ENCODE measurements at places on chromosomes 11 and 22.

GRCh38 chr22:31055635-31056159, 25.4 kb upstream of the SMTN start:
- no peak for DNase-seq

GRCh38 chr22:49929211-49929979, 11.0 kb downstream of the CRELD2 start:
- peak; percentile 66 for DNase-seq

DNA sequence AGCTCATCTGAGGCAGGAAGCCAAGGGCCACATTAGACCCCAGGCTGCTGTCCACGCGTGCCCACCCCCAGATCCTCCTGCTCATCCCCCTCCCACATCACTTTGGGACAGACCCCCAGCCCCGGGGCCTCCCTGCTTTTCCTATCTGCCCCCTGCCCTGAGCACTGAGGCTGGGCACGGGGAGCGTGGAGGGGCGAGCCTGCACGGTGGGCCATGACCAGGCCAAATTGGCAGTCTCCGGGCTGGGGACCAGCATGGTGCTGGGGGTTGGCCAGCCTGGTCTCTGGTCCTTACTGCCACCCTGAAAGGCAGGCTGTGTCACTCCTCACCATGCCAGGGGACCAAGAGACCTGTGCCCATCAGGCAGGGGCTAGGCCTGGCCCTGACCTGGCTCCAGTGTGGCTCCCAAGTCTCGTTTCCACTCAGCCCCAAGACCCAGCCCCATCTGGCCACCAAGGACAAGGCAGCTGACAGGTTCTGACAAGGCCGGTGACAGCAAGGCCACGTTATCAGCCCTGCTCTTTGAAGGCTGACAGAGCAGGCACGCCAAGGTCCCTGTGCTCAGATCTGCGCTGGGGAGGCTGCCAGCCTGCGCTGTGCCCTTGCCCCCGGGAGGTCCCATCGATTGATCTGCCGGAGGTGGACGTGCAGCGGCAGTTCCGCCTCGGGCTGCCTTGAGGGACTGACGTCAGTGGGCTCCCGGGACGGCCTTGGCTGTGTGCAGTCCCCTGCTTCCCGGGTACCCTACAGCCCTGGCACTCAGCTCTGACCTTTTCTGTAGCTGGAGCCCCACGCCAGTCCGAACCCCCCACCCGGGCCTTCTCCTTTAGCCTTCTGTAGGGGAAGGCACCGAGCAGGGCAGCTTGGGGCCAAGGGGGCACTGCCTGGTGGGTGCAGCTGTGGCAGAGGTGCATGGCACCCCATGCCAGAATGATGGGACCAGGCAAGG, 3.6 kb downstream of the TNNI2 start:
- DNase-seq, result no peak

- no peak for DNase-seq
These were observed 30.6 kb downstream of the KIAA1671 start for GRCh38 chr22:24983151-24983550.

GRCh38 chr11:11230802-11231562, 122.1 kb downstream of the CSNK2A3 start:
- DNase-seq, result peak; percentile 26

DNA sequence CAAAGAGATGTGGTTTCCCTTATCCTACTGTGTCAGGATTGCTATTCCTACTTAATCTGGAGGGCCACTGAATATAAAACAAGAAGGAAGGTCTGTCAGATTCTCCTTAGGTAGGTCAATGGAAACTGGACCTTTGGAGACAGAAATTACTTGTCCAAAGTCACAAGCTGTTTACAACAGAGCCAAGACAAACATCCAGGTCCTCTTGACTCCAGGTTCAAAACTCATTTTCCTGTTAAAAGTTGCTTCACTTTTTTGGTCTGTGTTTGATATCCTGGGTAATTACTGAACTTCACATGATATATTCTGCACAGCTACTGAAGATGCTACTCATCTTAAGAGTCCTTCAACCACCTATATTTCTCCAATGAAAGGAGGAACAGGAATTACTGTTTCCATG, 81.2 kb upstream of the ARHGAP32 start:
- DNase-seq, result no peak

- no peak for DNase-seq
These were observed 23.1 kb upstream of the CBX7 start for GRCh38 chr22:39175353-39176142.

GRCh38 chr22:27144321-27144720, 486.9 kb downstream of the MIAT start:
- no peak for DNase-seq

GRCh38 chr22:49937758-49938564, 19.5 kb downstream of the CRELD2 start:
- no peak for DNase-seq

DNA sequence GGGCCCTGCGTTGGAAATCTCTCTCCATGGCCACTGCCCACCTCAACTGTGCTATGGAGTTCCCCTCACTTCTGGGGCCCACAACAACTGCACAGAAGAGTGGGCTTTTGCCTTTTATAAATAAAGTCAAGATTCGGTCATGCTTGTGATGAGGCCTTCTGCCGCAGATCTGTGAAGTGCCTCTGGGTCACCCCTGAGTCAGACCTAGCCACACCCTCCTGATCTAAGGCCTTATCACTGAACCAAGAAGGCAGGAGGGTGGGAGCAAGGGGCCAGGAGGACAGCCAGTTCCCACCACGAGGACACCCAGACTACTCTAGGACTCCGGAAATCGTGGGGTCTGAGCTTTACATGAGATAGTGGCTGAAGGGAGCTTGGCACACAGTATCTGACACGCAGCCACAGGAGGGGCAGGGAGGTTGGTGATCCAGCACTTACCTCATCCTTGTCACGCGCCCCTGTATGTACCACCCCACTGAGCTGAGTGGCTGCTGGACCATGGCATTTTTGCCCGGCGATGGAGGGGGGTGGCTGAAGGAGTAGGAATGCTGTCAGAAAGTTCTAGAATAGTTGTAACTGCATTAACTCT, 115.7 kb downstream of the ABTB2 start:
- peak; percentile 56 for DNase-seq

DNA sequence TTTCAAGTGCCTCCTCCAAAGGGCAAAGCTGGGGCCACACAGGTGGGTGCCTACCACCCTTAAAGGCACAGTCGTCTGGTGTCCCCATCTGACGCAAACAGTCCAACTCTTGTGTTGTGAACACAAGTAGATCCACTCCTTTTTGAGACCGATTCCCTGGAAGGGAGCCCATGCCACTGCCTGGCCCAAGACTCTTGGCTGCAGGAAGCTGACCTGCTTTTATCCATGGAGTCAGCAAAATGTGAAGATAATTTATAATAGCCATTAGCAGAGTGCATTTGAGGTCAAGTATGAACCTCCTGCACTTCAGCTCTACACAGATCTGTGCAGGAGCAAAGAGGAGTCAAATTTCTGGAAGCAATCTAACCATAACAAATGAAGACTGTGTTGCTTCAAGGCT, 68.5 kb downstream of the ADM start:
- DNase-seq, result no peak

DNA sequence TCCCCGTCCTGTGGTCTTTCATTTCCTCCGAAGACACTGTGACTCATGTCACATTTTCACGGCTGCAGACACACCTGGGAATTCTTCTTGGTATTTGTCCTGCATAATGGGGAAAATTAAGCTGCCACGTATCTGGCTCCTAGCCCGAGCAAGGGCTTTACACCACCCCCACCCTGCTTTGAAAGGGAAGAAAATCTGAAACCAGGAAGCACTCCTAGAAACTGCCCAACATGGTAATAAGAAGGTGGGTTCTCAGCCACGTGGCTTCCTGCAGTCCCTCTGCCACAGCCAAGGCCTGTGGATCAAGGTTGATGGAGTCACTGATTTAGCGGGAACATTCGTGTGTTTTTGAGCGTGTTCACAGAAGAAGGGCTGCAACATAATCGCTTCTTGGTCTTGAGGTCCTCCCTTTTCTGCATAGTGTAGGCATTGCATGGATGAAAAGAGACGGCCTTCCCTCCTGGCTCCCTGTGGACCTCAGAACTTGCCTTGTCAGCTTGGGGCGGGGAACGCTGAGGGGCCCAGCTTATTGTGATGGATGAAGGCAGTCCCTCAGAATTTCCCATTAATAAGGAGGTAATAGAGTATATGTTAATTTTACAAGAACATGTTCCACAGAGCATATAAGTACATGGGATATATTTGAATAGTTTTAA, 292.0 kb downstream of the NTM start:
- DNase-seq, result no peak

DNA sequence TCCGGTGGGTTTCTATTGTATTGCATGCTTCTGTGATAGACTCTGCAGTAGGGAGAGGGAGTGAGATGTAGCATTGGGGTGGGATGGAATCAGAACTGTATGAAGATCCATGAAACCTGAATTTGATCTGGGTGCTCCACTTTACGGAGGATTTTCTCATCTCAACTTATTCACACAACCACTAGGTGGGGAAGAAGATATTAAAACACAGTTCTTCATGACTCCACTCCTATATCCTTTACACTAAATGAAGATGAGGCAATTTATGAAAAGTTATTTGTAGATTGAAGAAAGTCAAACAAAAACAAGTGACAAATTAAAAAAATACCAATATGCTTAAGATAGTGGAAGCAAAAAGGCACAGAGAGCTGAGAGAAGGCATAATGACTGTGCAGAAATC, 92.6 kb upstream of the PDGFD start:
- DNase-seq, result no peak

GRCh38 chr11:122486793-122487495, 168.6 kb upstream of the UBASH3B start:
- DNase-seq, result peak; percentile 10

GRCh38 chr11:125772834-125773505, 5.7 kb downstream of the PATE2 start:
- DNase-seq, result no peak

DNA sequence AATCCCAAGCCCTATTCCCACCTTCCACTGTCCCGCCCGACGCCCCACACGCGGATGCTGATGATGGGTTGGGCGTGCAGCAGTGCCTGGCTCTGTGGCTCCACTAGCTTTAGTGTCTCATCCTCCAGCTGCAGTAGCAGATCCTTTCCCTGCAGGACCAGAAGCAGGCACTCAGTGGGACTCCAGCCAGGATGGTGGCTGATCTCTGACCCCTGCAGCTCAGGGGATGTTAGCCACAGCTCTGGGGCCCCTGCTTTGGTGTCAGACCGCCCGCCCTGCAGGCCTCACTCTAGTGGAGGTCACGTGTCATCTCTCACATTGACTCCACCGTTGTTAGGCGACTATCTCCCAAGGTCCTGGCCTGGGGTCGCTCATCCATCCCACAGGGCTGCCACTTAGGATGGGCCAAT, 11.8 kb downstream of the SMPD1 start:
- no peak for DNase-seq

All from common myeloid progenitor, CD34-positive (primary cell).